Anterior cingulate cortex (tissue), 58 donors: ENCODE measurements at places on chromosomes 2 and 18.
A peak's percentile ranks its signal among the peaks of the same experiment; 100 is the strongest.

GRCh38 chr18:57029761-57030160, 117.1 kb upstream of the BOD1L2 start:
- no peak for DNase-seq

- DNase-seq, result no peak
Observed at GRCh38 chr2:86037795-86038192, 67.9 kb downstream of the POLR1A start.

DNA sequence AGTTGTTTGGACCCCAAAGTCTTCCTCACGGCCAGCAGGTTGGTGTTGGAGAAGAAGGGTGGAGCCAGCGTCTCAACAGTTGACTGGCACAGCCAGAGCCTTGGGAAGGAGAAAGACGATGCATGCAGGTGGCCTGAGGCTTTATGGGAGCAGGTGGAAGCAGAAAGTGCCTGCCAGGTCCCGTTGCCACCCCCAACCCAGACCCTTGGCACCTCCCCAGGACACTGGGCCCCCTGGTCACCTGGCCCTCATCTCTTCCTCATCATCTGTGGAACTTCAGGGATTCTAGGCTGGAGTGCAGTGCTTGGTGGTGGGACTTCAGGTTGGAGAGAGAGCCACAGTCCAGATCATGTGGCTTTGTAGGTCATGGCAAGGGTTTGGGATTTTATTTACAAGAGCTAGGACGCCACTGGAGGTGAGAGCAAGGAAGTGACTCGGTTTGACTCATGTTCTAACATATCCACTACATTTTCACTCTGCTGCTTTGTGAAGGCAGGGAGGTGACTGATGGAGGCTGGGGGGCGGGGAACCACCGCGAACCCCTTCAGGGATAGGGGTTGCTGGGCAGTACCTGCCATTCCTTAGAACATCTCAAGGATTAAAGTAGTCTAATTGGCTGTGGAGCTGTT, 62.5 kb upstream of the B3GNT7 start:
- DNase-seq, result no peak

- DNase-seq, result no peak
Observed at GRCh38 chr2:179393481-179393880, 128.8 kb upstream of the SESTD1 start.

GRCh38 chr2:19532547-19533196, 174.2 kb upstream of the OSR1 start:
- no peak for DNase-seq

- no peak for DNase-seq
Observed at GRCh38 chr2:118878531-118879149, 31.2 kb upstream of the EN1 start.

- no peak for DNase-seq
Observed at GRCh38 chr2:224669449-224669848, 46.7 kb downstream of the CCDC195 start.

GRCh38 chr2:210389856-210390255, 74.9 kb upstream of the MYL1 start:
- DNase-seq, result no peak

DNA sequence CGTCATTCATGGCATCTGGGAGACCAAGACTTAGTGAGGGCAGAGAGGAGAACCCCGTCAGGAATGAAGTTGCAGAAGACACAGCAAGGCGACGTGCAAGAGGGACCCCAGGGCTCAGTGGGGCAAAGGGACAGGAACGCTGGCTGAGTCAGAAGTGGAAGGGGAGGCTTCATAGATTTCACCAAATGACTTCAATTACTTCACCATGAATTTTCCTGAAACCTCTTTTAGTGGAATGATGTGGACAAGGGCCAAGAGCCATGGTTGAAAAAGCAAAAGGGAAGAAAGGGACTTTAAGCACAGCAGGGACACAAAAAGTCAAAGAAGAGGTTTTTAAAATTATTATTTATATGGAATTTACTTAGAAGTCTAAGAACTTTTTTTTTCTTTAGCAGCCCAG, 141.6 kb upstream of the PID1 start:
- DNase-seq, result no peak

- no peak for DNase-seq
Observed at GRCh38 chr2:42978175-42978886, 185.9 kb upstream of the HAAO start.

DNA sequence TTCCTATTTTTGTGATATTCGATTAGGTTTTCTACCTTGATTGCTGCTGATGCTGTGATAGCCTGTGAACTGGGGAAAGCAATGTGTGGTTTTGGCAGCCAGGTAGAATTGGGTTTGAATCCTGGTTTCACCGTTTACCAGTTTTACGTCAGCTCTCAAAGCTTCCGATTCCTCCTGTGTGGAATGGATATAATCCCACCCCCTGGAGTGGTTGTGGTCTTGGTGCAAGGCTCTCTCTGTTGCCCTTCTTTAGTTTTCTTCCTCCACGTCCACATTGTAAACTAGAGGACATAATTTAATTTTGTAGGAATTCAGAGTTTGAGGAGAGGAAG, 45.0 kb downstream of the PHLPP1 start:
- no peak for DNase-seq

DNA sequence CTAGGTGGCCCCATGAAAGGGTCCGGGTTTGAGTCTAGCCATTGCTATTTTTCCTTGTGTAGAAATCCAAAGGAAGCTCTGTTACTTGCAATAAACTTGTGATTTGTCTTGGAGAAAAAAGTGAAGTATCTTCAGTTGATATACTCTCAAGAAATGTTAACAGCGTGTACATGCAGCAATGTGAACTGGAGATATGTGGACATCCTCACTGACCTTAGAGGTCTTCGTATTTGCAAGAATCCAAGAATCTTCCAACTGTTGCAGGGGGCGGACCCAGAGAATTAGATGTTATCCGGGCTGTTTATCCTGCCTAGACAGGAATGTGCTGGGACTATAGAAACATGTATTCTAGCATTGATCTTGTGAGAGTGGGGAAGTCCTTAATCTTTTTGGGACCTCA, 187.6 kb downstream of the KCNS3 start:
- DNase-seq, result no peak

- no peak for DNase-seq
Observed at GRCh38 chr2:49355611-49356010, 201.3 kb upstream of the FSHR start.

DNA sequence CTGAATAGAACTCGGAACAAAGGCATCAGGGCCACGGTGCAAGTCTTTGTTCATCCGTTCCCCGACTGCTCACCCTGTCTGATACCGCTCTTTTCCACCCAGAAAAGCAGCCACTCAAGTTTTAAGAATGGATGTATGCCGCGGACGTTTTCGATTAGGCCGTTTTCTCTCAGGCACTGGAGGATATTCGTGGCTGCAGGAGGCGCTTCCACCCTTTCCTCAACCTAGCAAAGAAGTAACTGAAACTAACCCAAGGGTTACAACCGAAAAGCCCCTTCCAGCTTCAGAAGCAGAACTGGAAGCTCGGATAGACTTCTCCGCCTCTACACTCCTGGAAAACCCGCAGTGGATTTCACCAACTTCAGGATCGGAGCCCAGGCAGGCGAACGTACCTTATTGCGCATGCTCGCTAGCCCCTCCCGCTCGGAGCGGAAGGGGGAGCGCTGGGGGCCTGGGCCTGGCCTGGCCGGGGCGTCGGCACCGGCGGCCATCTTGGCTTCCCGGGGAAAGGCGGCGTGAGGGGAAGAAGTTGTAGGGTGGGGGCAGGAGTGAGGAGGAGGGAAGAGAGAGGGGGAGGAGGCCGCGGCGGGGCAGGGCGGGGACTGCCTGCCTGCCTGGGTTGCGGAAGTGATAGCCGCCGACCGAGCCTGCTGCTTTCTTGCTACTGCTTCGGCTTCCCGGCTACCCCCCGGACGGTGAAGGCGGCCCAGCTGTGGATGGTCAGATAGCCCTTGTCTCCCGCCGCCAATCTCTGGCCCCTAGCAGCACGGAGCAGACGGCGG, at the start of gene ACTR3:
TSS of gene ACTR3 (plus strand) at position 619 of the 782 bp plus-strand sequence. CDS start 191 bp downstream, outside the sequence.
- peak; percentile 89 for DNase-seq

DNA sequence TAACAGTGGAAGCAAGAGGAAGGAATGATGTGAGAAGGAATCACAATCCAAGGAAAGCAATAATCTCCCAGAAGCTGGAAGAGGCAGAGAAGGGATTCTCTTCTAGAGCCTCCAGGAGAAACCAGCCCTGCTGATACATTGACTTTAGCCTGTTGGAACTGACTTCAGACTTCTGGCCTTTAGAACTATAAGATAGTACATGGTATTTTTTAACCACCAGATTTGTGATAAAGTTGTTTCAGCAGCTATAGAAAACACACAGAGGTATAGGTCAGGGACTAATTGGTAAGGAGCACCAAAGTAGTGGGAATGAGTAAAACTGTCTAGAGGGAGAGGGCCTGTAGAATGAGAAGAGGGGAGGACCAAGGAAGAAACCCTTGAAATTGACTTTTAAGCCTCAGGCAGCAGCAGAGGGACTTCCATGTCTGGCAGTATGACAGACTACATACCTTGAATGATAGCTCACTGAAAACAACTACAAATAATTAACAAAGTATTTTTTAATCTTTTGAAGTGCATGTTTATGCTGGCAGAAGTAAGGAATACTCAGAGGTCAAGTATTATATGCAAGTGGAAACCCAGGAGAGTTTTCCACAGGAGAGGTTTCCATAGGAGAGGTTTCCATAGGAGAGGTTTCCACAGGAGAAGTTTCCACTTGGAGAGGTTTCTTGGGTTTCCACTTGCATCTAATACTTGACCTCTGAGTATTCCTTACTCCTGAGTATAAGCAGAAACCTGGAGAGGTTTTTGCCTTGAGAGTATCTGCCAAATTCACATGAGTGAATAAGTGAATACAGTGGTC, 33.8 kb upstream of the TMEM17 start:
- no peak for DNase-seq

DNA sequence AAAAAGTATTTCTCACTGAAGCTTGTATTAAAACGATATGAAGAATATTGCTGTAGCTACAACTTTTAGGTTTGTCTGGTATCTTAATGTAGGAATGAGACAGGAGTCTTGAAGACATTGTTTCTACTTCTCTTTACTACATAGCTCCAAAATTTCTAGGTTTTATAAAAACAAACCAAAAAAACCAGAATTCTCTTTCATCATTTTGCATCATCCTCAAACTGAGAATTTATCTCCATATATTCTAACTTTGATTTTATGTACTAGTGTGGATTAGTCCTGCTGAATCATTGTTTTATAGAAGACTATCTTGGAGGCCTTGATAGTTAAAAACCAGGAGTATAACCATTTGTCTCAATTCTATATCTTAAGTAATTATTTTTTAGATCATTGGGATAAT, 100.2 kb downstream of the ICA1L start:
- no peak for DNase-seq

GRCh38 chr2:159620796-159621195, 4.4 kb upstream of the BAZ2B start:
- DNase-seq, result no peak

GRCh38 chr2:60794271-60794863, 38.3 kb downstream of the PAPOLG start:
- DNase-seq, result no peak

DNA sequence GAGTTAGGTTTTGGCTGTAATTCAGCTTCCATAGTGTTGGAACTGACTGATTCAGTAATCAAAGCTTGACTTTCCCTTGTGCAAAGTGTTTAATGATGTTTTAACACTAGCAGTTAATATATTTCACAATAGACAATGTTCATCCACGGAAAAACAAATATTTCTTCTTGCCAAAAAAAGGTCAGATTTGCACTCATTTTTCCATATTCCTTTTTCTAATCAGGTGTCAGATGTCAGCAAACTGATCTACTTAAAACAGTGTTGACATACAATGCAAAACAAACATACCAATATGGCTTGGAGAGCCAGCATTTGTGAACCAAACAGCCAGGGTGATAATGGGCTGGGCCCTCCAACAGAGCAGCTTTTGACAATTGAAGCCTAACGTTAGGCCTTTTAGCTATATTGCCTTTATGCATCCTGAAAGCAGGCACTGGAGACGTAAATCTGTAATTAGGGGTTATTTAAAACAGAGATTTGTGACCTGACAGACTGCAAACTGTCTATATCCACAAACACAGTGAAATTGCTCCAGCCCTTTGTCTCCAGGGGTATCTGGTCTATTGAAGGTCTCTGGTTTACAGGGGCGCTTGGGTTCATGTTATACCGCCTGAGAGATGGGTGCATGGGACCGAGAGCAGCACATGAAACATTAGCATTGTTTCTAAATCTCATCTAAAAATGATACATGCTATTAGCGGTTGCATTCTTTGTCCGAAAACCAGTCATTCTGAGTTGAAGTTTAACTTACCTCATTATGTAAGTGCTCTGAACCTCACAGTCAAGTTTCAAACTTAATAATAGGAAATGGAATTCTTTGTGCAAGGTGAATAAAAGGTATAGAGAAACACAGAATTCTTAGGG, 7.1 kb upstream of the CDCA7 start:
- DNase-seq, result no peak

DNA sequence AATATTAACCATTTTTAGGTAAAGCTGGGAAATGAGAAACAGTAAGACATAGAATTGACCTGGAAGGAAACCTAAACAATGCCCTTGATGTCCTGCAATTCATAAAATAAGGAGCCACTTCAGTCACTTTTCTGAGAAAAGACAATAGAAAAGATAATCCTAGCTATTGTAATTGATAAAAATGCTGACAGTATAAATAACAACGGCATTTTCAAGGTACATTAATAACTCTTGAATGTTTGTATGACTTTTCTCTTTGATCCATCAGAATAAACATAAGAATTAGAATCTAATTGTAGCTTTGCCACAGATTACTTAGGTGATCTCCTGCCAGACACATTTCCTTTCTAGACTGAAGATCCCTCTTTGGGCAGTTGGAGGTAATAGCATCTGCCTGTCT, 719.5 kb downstream of the SLC4A3 start:
- DNase-seq, result no peak

DNA sequence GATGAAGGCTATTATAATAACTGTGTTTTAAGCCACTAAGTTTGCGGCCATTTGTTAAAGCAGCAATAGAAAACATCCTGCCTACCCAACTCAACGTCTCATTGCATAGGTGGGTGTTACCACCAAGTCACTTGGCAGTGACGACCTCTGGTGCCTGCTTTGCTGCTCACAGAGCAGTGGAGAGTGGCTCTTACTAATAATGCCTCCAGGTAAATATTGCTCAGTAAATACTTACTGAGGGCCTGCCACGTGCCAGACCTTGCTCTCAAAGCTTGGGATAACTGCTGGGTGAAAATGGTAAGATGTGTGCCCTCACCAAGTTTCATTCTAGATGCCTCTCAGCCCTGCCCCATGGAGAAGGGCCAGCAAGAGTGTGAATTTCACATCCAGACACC, 27.7 kb downstream of the ITGA6 start:
- DNase-seq, result no peak

DNA sequence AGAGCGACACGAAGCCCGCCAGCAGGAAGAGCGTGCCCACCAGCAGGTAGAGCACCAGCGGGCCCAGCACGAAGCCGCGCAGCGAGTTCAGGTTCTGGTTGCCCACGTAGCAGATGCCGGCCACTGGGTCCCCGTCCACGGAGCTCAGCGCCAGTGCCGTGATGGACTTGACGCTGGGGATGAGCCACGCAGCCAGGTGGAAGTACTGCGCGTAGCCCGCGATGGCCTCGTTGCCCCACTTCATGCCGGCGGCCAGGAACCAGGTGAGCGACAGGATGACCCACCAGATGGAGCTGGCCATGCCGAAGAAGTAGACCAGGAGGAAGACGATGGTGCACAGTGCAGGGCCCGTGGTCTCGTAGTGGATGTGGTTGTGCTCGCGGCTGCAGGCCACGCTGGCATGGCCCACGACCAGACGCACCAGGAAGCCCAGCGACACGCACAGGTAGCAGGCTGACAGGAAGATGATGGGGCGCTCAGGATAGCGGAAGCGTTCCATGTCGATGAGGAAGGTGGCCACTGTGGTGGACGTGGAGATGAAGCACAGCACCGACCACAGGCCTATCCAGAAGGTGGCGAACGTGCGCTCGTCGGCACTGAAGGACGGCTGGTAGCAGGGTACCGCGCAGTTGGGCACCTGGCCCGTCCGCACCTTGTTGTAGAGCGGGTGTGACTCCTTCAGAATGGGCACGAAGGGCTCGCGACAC, 2.1 kb downstream of the FZD5 start:
- DNase-seq, result peak; percentile 16
